Bronchial smooth muscle cell (primary cell): ENCODE measurements at places on chromosomes 5 and 9. TPM values are rescaled to one million over a fixed set of nuclear protein-coding genes. Genes with fewer than 3 reads are reported as not detected.

Gene CLK4
- total RNA-seq = 30.6 and 34.3 TPM in 2 replicates

Gene GRM6
- total RNA-seq = under 0.01 TPM in 2 replicates

Gene PTPRD
- 1.7 and 13.1 TPM in 2 replicates for total RNA-seq

Gene C9orf153
- 0.09 and 0.32 TPM in 2 replicates for total RNA-seq

Gene C1QTNF2
- total RNA-seq = 0.32 and 0.86 TPM in 2 replicates

Gene PDE6A
- not detected in 2 replicates for total RNA-seq

Gene ANGPTL2
- 55.8 and 75.3 TPM in 2 replicates for total RNA-seq

Gene OSMR
- 20.1 and 36.3 TPM in 2 replicates for total RNA-seq

Gene SPATA31C1
- not detected in 2 replicates for total RNA-seq

Gene PRKACG
- not detected in 2 replicates for total RNA-seq

Gene IL9
- total RNA-seq = not detected in 2 replicates

Gene HSPA5
- total RNA-seq = 176 TPM in 2 replicates

Gene ZNF618
- 5.5 and 7.7 TPM in 2 replicates for total RNA-seq

Gene GGTA1
- total RNA-seq = under 0.01 TPM in 1 of 2 replicates, not detected in the other

Gene ZDHHC11B
- 0.32 and 0.43 TPM in 2 replicates for total RNA-seq

Gene LCN9
- not detected in 2 replicates for total RNA-seq

Gene PCDHB14
- 0.63 and 2.6 TPM in 2 replicates for total RNA-seq

Gene MTRR
- 13.9 and 22.1 TPM in 2 replicates for total RNA-seq

Gene STK10
- 16.8 and 18.4 TPM in 2 replicates for total RNA-seq

Gene GAS1
- total RNA-seq = 48.3 and 50.0 TPM in 2 replicates

Gene CTNND2
- total RNA-seq = not detected in 2 replicates

Gene GLRA1
- total RNA-seq = not detected in 2 replicates

Gene GARIN3
- not detected in 2 replicates for total RNA-seq

Gene PCDHA10
- total RNA-seq = under 0.01 and 0.26 TPM in 2 replicates

Gene PLEKHG4B
- total RNA-seq = under 0.01 TPM in 2 replicates

Gene IFNB1
- not detected in 2 replicates for total RNA-seq

Gene CYLC2
- not detected in 2 replicates for total RNA-seq

Gene MEIKIN
- total RNA-seq = not detected in 2 replicates

Gene PCDHAC1
- total RNA-seq = under 0.01 and 0.09 TPM in 2 replicates

Gene CCL21
- not detected in 2 replicates for total RNA-seq

Gene PROP1
- not detected in 2 replicates for total RNA-seq

Gene ARL10
- 7.6 and 11.3 TPM in 2 replicates for total RNA-seq

Gene ORM2
- not detected in 2 replicates for total RNA-seq

Gene RASGEF1C
- total RNA-seq = not detected in 2 replicates

Gene C9orf50
- under 0.01 TPM in 2 replicates for total RNA-seq

Gene LCN10
- 0.16 TPM in 1 of 2 replicates, not detected in the other for total RNA-seq

Gene FGD3
- not detected in 2 replicates for total RNA-seq

Gene CCNO
- total RNA-seq = 0.17 TPM in 1 of 2 replicates, not detected in the other

Gene CD180
- total RNA-seq = not detected in 2 replicates

Gene TLE1
- total RNA-seq = 32.0 and 36.1 TPM in 2 replicates

Gene RFESD
- 3.2 and 3.6 TPM in 2 replicates for total RNA-seq

Gene ZNF474
- total RNA-seq = 0.09 and 0.16 TPM in 2 replicates

Gene NUTM2F
- total RNA-seq = not detected in 2 replicates

Gene POC5
- 5.0 and 5.6 TPM in 2 replicates for total RNA-seq

Gene HACD4
- total RNA-seq = 4.9 and 7.4 TPM in 2 replicates

Gene ANKRD18B
- 2.3 and 4.3 TPM in 2 replicates for total RNA-seq

Gene C1QTNF3
- total RNA-seq = 1.1 and 1.3 TPM in 2 replicates

Gene TOR4A
- 5.8 and 11.5 TPM in 2 replicates for total RNA-seq

Gene PCSK1
- total RNA-seq = under 0.01 TPM in 1 of 2 replicates, not detected in the other

Gene CDH9
- total RNA-seq = not detected in 2 replicates

Gene TERT
- not detected in 2 replicates for total RNA-seq
